ENCODE measurements at places on chromosomes 12 and 14. TPM values are rescaled to one million over a fixed set of nuclear protein-coding genes. Genes with fewer than 3 reads are reported as not detected.

LPAR5 gene
- 30.5 TPM for total RNA-seq

AKAP5 gene
- 3.9 TPM for total RNA-seq

- DNase-seq: no peak
These were observed 30.2 kb upstream of the CPM start for GRCh38 chr12:68962877-68963855.

GRCh38 chr12:52949413-52950331 is 754 bp downstream of the KRT18 start:
- DNase-seq: peak; percentile 72

- no peak for DNase-seq
These were observed 105.7 kb downstream of the GCH1 start for GRCh38 chr14:54796961-54797360.

Data from mucosa of descending colon (tissue), 3 donors.